ENCODE measurements at places on chromosomes 5 and 9.

DNA sequence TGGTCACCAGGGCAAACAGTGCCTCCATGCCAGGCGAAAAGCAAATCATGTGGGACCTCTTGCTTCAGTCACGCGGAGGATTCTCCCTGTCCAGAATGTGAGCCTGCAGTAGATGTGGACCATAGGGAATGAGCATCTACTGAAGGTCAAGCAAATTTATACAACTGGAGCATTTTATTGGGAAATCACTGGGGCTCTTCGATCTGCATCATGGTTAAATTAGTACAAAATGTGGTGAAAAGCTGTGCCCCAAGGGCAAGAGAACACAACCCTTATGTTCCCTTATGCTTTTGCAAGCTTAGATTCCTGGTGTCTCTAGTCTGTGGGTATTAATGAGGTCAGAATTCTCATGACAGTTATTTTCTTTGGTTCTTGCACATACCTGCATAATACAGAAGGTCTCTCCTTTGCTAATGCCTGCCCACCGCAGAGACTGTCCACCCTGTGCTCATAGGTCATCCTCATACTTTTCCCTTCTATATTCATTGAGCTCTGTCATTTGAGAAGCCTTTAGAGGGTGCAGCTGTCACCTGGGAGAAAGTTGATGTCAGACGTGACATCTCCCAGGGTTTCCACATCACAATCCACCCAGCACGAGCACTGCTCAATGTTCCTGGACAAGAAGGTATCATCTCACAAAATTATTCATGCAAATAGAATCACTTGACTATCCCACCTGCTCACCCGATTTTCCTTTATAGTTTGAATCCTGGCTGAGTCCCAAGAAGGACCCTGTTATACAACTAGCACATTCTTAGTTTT lies 111.7 kb downstream of the NXNL2 start:
- DNase-seq = no peak

DNA sequence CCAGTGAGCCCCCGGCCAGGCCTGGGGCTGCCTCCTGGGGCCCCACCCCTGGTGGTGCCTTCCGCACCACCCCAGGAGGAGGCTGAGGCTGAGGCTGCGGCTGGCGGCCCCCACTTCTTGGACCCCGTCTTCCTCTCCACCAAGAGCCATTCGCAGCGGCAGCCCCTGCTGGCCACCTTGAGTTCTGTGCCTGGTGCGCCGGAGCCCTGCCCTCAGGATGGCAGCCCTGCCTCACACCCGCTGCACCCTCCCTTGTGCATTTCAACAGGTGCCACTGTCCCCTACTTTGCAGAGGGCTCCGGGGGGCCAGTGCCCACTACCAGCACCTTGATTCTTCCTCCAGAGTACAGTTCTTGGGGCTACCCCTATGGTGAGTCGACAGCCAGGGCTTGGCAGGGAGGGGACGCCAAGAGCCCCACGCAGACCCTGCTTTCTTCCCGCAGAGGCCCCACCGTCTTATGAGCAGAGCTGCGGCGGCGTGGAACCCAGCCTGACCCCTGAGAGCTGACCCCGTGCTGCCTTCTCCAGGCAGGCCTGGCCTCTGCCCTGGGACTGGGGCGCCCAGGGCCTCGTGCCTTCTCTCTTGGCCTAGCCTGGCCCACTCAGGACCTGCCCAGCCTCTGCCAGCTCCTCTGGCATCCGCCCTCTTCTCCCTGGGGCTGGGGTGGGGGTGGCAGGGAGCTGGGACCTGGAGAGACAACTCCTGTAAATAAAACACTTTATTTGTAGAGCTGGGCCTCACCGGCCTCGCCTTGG lies 4.0 kb upstream of the EHMT1 start:
- no peak for DNase-seq

DNA sequence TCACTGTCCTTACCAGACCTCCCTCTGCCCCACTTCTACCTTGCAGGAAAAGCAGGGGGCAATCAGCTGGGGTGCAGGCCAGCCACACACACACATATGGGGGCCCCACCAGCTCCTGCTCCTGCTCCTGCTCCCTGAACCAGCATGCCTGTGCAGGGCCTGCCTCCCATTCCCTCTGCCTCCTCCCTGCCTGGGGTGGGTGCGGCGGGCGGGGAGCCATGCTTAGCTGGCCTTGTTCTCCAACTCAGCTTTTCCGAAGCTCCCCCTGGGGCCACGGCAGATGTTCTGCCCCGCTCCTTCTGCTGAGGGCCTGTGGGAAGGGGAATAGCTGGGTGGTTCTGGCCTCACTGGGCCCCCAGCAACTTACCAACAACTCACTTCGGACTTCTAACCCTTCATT lies 89.8 kb downstream of the ZNF354C start:
- no peak for DNase-seq

GRCh38 chr5:101278011-101278687 lies 375.1 kb upstream of the ST8SIA4 start:
- DNase-seq = no peak

DNA sequence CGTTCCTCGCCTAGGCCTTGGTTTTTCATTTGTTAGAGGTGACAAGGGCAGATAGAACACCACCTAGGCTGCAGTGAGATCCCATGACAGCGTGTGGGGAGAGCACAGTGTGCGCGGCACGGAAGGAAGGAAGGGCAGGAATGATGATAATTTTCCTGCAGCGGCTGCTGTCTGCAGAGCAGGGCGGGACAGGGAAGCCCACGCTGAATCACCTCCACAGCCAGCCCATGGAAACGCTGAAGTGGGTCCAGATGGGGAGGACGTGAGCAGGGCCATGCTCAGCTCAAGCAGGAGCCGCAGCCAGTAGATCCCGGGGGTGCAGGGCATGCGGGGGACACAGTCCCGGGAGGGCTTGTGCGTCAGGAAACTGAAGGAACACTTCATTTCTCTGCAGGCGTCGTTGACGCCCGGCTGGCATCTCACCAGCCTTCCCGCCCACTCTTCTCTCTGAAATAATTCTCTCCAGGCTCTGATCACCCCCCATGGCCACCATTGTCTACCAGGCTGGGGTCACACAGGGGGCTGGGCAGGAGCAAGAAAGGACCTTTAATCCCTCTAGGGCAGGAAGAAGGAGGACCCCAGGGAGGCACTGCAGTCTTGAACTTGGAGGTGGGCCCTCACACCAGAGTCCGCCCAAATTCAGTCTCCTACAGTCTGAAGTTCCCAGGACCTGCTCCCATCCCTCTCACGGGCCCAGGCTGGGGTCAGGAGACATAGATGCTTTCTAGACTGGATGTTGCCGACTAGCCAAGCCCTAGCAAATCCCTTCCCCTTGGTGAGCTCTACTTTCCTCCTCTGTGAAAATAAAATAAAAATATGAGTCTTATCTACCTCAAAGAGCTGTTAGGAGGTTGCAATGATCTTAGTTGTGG lies 20.9 kb upstream of the SYNPO start:
- no peak for DNase-seq

All from smooth muscle cell of the brain vasculature (primary cell).